Stimulated activated naive CD4-positive, alpha-beta T cell (primary cell): ENCODE measurements at places on chromosomes 3 and 15.

DNA sequence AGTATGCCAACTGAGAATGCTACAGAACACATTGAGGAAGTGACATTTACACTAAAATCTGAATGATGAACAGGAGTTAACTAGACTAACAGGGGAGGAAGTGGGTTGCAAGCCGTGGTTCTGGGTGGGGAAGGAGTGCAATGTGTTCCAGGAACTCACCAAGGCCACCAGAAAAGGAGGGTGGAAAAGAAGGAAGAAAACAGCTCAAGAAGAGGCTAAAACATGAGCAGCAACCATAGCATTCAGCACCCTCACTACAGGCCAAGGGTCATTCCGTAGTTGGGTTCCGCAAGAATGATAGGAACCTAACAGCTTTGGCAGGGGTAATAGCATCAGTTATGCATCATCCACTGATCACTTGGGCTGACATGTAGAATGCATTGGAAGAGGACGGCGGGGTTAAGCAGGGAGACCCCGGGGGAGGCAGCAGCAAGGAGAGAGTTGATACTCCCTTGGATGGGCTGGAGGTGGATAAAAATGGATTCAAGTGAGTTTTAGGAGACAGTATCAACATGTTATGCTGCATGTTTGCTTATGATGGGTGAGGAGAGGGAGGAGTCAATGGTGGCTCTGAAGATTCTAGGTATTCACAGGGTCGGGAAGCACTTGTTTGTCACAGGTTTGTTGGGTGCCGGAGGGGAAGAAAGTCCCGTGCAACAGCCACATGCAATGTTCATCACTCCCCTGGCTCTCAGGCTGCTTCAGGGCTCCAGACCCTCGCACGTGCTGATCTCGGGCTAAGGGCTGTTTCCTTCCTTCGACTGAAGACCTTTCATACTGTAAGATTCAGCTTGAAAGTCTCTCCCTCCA is 53.2 kb downstream of the LIPC start:
- DNase-seq = peak; percentile 3

GRCh38 chr3:148075771-148076716 is 621.7 kb upstream of the AGTR1 start:
- no peak for DNase-seq

- DNase-seq = no peak
These were observed 51.0 kb downstream of the EDEM1 start for GRCh38 chr3:5238545-5238944.

DNA sequence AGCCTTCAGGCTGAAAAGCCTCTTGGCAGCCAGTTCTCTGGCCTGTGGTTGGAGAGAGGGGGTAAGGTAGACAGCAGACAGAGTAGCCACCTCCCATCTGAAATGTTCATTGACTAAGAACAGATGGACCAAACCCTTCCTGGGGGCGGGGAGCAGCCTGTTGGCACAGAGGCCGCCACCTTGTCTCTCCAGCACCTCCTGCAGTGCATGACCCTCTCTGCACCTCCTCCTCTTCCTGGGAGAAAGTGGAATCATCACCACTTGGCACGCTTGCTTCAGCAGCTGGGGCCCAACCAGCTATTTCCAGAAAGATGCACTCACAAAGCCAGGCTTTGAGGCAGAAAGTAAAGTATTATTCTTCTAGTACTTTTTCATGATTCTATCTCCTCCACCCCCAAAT is 313.4 kb upstream of the CHRM5 start:
- no peak for DNase-seq

DNA sequence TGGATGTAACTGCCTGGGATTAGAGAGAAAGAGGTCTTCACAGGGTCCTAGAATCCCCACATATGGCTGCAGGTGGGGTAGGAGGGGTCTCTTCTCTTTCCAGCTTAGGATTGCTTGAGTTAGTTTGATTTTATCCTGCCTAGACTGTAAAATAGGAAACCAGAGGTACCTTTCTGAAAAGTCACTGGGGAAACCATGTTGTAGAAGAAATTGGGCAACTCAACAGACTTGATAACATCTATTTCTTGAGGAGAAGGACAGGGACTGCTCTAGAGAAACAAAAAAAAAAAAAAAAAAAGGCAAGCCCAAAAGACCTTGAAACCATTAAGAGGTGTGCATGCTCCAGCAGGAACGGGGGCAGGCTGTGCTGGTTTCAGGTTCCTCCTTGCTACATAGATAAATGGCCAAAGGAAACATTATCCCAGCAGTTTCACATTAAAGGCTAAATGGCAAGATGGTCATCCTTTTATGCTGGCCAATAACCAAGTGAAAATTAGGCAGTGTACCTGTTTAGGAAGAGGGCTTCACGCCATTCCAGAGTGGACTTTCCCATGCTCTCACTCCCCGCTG is 116.1 kb downstream of the ALDH1A2 start:
- no peak for DNase-seq

DNA sequence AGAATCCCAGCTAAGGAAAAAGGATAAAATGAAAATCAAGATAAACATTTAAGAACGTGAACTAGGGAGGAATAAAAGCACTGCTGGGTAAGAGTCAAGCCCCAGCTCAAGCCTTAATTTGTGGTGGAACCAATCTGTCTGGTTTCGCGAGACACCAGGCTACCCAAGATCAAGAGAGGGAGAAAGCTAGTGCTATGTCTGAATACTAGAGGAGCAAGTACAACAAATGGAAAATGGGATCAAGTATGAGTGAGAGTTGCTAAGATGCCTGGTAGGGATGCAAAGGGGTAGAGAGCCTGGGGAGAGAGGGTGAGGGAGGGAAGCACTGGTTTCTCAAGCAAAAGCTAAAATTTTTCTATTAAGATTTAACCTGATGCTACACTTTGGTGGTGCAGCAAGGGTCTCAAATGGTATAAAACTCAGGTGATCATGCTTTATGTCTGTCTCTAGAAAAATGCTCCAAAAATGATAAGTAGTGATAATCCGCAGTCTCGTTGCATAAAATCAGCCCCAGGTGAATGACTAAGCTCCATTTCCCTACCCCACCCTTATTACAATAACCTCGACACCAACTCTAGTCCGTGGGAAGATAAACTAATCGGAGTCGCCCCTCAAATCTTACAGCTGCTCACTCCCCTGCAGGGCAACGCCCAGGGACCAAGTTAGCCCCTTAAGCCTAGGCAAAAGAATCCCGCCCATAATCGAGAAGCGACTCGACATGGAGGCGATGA is 1.7 kb upstream of the SETD5 start:
- no peak for DNase-seq

DNA sequence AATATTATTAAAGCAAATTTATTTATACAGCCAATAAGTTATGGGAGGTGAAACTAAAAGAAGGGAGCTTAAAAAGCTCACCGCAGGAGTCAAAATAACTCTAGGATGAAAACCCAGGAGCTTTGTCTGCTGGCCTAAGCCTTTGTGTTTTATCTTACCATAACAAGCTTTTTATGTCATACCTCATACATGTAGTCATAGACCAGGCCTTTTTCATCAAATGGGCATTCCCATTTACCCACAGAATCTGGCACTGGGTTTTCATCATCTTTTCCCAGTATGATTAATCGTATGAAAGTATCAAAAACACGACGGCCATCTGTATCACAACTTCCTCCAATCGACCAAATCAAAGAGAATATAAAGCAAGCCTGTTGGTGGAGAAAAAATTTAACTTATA is 122.8 kb downstream of the DNAH12 start:
- no peak for DNase-seq

DNA sequence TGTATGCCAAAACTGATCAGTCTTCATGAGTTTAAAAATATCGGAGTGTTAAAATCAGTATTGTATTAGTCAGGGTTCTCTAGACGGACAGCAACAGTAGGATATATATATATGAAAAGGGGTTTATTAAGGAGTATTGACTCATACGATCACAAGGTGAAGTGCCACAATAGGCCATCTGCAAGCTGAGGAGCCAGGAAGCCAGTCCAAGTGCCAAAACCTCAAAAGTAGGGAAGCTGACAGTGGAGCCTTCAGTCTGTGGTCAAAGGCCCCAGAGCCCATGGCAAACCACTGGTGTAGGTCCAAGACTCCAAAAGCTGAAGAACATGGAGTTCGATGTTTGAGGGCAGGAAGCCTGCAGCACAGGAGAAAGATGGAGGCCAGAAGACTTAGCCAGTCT is 391.0 kb upstream of the CADM2 start:
- DNase-seq = no peak

DNA sequence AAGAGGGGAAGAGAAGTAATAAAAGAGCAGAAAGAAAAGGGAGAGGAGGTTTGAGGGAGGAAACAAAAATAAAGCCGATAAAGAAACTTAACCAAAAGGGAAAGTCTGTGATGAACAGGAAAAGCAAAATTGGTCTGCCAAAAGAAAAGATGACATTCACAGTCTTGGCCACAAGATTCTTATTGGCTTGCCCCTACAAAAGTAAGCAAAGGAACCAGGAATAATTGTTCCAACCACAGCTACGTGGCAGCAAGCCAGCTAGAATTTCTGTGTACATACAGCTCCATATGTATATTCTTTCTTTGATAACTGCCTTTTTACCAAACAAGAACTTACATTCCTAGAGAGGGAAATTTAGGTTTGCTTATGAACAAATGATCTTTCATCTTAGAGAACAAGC is 79.6 kb downstream of the MLH1 start:
- DNase-seq = no peak

GRCh38 chr3:105647047-105647446 is 221.8 kb downstream of the CBLB start:
- DNase-seq = no peak

DNA sequence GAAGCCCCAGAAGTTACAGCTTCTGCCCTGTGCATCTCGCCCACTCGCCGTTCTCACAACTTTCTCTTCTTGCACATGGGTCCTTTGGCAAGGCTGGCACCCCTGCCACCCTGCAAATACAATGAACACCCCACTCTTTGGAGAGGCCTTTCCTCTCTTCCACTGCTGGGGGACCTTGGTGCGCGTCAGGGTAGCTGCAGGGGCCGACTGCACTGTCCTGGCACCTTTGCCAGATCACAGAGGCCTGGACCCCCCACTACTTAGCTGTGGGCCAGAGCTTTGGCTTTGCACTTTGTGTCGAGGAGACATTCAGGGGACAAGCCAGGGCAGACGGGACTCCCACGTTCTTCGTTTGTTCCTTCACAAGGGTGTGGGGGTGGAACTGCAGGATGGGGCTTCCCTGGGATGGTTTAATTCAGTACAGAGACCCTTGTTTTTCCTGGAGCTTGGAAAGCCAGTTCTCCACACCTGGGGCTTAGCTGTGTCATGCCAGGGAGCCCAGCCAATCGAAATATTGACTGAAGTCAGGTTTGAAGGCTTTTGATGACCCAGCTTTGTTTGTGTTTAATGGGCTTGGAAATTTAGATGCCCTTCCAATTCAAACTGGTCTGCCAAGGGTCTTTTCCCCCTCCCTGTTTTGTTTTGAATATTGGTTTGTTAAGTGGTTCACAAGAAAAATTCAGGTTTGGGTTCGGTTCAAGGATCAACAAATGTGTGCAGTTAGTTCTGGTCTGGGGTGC is 256.1 kb upstream of the TLE3 start:
- DNase-seq = no peak

DNA sequence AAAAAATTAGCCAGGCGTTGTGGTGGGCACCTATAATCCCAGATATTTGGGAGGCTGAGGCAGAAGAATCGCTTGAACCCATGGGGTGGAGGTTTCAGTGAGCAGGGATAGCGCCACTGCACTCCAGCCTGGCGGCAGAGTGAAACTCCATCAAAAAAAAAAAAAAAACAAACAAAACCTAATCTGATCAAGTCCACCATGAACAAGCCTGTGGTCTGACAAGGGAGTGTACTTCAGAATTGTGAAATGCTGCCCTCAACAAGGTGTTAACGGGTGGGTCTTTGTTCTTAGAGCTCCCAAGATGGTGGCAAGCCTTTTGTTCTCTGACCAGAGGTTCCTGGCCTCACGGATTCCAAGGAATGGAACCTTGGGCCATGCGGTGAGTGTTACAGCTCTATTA is 24.2 kb upstream of the SLC30A4 start:
- DNase-seq = no peak

DNA sequence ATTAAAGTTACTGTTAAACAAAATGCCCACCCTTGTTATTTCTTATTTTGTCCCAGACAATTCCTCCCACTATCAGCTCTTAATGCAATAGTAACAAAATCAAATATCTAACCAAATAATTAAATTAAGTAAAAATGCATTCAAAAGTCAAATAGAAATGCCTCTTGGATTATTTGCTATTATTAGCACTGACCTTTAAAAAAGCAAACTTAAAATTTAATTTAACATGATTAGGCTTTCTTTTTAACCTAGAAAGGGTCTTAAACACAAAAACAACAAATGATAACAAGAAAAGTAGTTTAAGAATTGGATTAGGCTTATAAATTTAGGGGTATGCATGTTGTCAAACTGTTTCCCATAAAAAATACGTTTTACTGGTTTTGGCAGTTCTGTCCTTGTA is 159.8 kb downstream of the CBLB start:
- no peak for DNase-seq

DNA sequence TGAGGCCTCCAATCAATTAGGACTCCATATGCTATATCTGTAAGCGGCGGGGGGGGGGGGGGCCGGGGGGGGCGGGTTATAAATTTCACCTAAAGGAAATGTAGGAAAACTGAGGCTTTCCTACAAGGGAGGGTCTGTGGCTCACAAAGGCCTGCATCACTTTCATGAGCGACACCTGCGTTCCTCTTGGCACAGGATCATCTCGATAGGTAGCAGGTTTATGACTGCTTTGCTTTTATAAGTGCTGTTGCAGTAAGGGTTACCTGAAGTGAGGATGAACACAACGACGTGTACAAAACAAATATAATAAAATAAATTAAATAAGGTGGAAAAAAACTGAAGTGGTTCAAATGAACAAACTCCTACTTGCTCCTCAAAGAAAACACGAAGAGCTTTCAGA is 194.3 kb downstream of the FOXP1 start:
- DNase-seq = no peak

DNA sequence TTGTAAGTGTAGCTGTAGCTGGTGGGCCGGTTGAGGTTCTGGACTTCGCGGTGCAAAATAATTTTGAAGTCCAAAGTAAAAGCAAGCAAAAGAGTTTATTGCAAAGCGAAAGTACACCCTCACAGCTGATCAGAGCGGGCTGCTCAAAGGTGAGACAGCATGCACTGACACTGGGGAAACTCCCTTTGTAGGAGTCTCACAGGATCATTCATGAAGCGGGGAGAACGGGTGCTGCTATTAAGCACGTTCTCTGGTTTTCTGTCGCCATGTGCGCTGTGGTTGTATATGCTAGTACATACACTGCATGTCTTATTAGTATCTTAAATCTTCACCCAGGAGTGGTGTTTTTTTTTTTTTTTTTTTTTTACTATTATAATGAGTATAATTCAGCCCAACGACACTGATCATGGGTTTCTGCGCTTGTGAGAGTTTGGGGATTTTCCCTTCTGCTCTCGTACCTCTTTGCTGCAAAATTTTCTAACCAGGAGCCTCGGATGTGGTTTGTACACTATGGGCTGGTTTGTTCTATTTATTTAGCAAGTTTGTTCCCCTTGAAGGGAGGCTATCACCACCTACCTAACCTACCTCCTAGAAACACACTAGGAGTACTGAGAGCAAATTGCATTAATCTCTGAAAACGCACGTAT is 1.4 kb upstream of the AP4E1 start:
- peak; percentile 89 for DNase-seq

DNA sequence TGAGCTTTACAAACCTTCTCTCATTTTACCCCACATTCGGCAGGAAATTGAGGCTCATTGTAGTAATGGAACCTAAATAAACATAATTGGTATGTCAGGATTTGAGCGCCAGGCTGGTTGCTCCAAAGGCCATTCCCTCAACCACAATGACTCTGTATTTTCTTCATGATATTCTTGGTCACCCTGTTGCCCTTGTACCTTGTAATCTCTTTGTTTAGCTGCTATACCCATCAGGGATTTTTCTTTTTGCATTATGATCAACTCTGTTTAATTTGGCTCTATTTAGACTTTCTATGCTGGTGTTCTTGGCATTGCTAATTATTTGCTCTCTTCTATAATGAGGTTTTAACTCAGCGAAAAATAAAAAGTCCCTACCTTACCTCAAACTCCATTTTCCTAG is 29.8 kb downstream of the DUOX2 start:
- no peak for DNase-seq
